ENCODE measurements at places on chromosomes 5 and 9. TPM values are rescaled to one million over a fixed set of nuclear protein-coding genes. Genes with fewer than 3 reads are reported as not detected.

DNA sequence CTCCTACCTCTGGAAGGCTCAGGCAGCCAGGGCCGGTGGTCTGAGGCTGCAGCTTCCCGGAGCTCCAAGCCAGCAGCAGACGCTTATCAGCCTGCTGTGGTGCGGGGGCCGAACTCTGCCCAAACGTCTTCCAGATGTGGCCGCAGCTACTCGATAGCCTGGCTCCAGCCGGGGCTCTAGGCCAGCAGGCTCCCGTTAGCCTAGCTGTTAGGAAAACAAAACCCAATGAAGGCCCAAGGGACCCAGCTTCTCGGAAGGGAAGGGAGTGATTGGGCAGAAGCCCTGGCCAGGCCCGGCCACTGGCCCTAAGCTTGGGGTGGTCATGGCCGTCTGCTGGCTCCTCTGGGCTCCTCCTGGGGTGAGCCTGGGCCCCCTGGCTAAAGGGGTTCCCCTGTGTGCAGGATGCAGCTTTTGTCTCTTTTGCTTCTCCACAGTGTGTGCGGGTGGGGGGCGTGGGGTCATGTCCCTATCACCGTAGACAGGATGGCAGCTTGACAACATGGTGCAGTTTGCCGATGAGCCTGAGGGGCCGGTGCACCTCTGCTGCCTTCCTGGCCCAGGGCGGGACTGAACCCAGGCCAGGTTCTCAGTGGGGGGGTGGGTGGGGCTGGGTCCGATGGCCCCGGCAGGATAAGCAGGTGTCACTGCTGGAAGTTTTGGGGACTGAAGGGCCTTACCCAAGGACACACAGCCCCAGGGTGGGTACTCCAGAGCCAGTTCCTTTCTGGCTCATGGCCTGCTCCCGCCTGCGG lies 18.7 kb downstream of the MYMK start:
- DNase-seq = peak; percentile 64

BARHL1 gene
- not detected for total RNA-seq

NFIB gene
- total RNA-seq = 65.9 TPM

CHSY3 gene
- total RNA-seq = 3.3 TPM

GRCh38 chr9:1979741-1980367 lies 35.3 kb upstream of the SMARCA2 start:
- peak; percentile 17 for DNase-seq

TMEM267 gene
- 9.2 TPM for total RNA-seq
